ENCODE measurements at places on chromosomes 1 and 21. TPM values are rescaled to one million over a fixed set of nuclear protein-coding genes. Genes with fewer than 3 reads are reported as not detected.

- H3K27ac ChIP-seq, result no peak overlapping the region
- H3K4me3 ChIP-seq, result no peak overlapping the region
- H3K4me1 ChIP-seq, result no peaks in the 10 kb centered on the region
- H3K27me3 ChIP-seq, result no peaks in the 10 kb centered on the region
Measured at GRCh38 chr21:19565587-19565986, 1162.0 kb upstream of the TMPRSS15 start.

DNA sequence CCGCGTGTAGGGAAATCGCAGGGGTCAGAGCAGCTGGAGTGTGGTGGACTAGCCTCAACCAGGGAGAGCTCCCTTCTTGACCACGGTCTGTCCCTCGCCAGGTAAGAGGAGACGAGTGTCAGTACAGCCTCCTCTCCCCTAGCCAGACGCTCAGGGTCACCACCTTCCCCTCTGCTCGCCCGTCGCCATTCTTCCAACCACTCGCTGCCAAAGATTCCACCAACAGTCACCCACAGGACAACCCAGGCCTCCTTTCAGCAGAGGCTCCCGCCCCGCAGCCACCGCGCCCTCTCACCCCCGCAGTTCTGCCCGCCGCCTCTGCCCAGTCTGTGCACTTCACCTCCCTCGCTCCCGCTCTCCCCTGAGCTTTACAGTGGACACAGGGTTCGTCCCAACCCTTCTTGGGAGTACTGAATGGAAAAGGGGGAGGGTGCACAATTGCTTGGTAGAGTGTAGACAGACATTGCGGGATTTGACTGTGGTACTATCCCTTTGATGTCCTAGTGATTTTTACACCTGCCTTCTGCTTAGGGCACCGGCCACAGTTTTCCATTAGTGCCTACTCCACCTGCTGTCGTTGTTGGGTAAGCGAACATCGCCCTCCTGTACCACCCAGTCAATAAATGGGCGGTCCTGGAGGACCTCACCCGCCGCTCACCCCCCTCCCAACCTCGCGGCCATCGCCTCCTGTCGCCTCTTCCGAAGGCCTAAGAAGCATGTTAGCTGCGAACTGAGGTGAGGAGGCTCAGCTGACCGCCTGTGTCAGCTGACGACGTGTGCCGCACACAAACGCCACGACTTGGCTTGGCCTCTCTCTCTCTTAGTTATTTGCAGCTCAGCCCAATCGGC is 9.2 kb upstream of the NBPF11 start:
- H3K4me3 ChIP-seq, result no peak overlapping the region
- no peaks in the 10 kb centered on the region for H3K36me3 ChIP-seq
- no peaks in the 10 kb centered on the region for H3K4me1 ChIP-seq
- no peak overlapping the region for H3K27ac ChIP-seq
- DNase-seq, result peak; percentile 65
- peaks cover 16% of the 10 kb centered on the region for H3K27me3 ChIP-seq

GRCh38 chr1:213268221-213268620 is 217.2 kb downstream of the RPS6KC1 start:
- DNase-seq, result no peak
- H3K27ac ChIP-seq, result no peak overlapping the region
- no peaks in the 10 kb centered on the region for H3K36me3 ChIP-seq
- H3K4me3 ChIP-seq, result no peak overlapping the region
- no peaks in the 10 kb centered on the region for H3K4me1 ChIP-seq
- no peaks in the 10 kb centered on the region for H3K27me3 ChIP-seq

DNA sequence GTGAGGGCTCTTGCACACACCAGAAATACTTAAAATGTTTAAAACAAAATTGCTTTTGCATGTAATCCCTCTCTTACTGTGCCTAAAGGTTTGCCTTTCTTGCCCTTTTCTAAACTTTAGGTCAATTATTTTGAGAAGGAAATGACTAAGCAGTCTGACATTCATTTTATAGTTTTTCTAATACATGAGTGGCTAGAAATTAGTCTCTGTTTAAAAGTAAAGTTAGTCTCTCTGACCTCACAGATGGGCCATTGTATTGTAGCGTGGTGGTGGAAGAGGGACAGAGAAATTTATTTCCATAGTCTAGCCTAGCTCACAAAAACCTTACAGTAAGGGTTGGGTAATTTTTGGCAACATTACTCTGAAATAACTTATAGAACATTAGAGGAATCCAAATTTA is 3.6 kb upstream of the COL11A1 start:
- no peaks in the 10 kb centered on the region for H3K4me1 ChIP-seq
- no peak overlapping the region for H3K4me3 ChIP-seq
- H3K36me3 ChIP-seq, result no peaks in the 10 kb centered on the region
- no peaks in the 10 kb centered on the region for H3K27me3 ChIP-seq
- no peak overlapping the region for H3K27ac ChIP-seq

DHRS3 gene
- total RNA-seq, result 106 TPM

MROH9 gene
- total RNA-seq, result not detected

DNA sequence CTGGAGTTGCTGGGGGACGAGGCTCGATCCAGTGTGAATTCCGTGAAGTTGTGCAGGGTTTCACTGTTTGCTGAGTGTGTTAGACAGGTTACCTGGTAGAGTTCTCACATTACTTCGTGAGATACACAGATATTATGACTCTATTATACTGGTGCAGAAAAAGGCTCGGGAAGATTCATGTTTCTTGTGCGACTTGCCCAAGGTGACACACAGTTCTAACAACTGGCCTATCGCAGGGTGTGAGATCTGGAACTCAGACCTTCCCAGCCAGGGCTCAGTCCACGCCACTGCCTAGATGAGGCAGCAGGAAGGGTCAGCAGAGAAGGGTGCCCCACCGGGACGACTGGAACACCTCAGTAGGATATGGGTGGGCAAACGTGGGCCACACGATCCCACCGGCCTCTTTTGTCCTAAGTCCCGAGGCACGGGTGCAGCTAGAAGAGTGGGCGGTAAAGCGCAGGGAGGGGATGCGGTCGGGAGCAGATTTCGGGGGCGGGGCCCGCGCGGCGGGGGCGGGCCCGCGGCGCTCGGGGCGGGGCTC is 296 bp upstream of the RNPEP start:
- peak; percentile 90 for DNase-seq
- no peaks in the 10 kb centered on the region for H3K27me3 ChIP-seq
- no peaks in the 10 kb centered on the region for H3K36me3 ChIP-seq
- H3K27ac ChIP-seq, result no peak overlapping the region
- peaks cover 13% of the 10 kb centered on the region for H3K4me1 ChIP-seq

DNA sequence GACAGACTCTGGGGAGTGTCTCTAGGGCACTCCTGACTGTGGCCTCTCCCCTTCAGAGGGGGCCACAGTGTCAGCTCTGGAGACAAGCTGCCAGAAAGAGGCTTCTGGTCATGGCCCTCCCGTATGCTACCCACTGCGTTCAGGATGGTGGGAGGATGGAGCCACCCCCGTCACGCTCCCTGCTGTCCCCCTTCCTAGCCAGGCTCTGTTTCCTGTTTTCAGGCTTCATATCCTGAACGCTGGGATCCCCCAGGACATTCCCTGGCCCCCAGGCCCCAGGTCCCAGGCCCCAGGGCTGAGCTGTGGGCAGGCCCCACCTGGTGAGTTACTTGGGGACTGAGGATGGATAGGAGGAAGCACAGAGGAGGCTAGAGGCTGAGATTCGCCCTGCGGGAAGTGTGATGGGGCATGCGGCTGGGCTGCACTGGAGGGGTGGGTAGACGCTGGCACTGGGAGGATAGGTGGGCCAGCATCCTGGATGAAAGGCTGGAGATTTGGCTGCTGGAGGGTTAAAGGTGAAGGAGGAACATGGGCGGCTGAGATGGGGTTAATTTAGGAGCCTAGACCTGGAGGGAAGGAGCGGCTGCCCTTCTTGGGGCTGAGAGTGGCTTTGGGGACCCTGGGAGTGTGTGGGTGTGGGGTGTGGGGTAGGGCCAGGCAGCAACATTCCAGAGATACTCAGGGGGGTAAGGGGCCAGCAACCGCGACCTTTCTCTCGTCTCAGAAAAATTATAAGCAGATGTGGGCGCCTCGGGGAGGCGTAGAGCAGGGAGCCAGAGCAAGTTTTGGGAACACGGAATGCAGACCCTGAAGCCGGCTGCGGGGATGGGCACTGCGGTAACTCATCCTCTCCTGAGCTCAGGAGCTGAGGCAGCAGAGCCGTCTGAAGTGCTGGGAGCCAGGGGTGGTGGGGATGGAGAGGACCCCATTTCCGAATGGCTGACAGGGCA is 8.7 kb downstream of the PEAR1 start:
- no peak for DNase-seq
- no peaks in the 10 kb centered on the region for H3K27me3 ChIP-seq
- no peak overlapping the region for H3K4me3 ChIP-seq
- peaks cover 48% of the 10 kb centered on the region for H3K4me1 ChIP-seq
- peaks cover 6% of the 10 kb centered on the region for H3K36me3 ChIP-seq

DNA sequence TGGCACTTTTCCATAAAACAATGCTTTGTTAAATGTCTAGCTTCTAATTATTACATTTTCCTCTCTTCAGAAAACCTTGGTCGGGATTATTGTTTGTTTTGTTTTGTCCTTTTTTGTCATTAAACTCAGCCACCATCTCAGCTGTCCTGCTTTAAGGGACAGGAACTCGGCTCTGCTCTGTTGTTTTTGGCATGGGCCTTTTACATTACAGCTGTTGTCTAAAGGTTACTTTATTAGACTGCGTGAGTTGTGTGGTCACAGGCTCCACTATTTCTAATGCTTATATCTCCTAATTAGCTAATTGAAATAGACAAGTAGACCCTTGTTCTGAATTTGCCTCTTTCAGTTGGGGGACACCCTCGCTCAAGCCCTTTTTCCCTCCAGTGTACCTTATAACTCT is 1.6 kb downstream of the PALMD start:
- peaks cover 13% of the 10 kb centered on the region for H3K4me1 ChIP-seq
- peak overlapping the region; percentile 85 for H3K27ac ChIP-seq
- no peaks in the 10 kb centered on the region for H3K27me3 ChIP-seq
- no peaks in the 10 kb centered on the region for H3K36me3 ChIP-seq

DNA sequence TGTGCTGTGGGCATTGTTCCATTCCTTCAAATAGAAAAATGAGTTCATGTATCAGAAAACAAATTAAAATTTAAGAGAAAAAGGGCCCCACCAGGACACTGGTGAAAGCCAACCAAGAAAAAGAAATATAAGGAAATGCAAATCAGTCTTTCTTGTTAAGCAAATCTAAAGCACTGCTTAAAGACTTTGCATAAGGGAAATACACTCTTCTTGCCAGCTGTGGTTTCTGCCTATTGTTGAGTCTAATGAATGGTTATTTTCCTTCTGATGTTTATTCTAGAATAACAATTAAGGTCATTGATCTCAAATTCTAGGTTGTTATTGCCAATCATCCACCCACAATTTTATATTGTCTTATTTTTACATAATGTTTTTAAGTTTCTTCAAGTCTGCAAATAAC is 158.6 kb upstream of the SNX7 start:
- H3K27me3 ChIP-seq, result no peaks in the 10 kb centered on the region
- no peak overlapping the region for H3K4me3 ChIP-seq
- no peak overlapping the region for H3K27ac ChIP-seq
- no peaks in the 10 kb centered on the region for H3K4me1 ChIP-seq
- H3K36me3 ChIP-seq, result no peaks in the 10 kb centered on the region

DNA sequence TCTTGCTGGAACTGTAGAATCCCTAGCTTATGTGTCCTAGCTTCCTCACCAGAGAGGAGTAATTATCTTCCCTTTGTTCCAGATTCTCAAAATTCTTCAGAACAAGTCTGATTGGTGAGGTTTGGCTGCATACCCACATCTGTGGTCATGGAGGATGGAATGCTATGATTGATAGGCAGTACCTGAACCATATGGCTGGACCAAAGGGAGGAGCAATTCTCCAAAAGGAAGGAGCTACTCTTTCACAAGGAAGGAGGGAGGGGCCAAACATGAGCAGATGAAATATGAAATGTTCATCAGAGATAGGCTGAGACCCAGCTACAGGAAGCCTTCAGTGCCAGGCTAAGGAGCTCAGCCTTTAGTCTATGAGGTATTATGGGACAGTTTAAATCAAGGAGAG is 5.0 kb upstream of the RNF19B start:
- no peak overlapping the region for H3K4me3 ChIP-seq
- DNase-seq, result no peak
- no peaks in the 10 kb centered on the region for H3K27me3 ChIP-seq
- no peak overlapping the region for H3K27ac ChIP-seq

PGM1 gene
- total RNA-seq, result 53.9 TPM

SLAMF8 gene
- 34.6 TPM for total RNA-seq

DNA sequence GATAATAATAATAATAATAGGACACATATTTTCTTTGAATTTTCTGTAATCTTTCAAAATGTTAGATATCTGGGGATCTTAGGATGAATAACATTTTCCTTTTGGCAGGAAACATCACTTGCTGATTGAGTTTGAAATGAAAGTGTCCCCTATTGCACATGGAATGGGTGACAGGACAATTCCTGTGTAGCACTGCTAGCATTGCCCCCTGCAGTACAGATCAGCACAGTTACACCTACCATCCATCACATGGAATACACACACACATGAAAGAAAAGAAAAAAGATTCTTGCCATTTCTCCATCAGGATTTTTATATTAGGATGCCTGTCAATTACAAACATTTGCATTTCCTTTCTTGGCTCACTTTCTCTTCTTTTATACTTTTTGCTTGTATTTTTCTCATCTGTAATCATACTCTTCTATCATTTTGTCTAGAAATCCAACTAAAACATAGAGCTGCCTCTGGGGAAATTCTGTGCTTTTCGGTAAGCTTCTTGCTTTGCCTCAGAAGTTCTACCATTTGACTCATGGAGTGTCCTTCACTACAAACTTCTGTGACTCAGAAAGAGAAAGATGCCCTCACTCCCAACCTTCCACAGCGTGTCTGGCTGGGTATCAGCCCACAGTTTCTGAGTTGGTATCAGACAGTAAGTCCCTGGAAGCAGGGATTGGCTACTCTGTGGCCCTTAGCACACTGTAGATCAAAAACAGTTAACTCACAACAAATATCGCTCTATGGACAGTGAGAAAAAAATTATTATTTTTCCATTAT is 641.2 kb downstream of the PTPRC start:
- no peaks in the 10 kb centered on the region for H3K27me3 ChIP-seq
- H3K27ac ChIP-seq, result no peak overlapping the region
- H3K4me1 ChIP-seq, result no peaks in the 10 kb centered on the region
- no peak for DNase-seq
- no peak overlapping the region for H3K4me3 ChIP-seq

DNA sequence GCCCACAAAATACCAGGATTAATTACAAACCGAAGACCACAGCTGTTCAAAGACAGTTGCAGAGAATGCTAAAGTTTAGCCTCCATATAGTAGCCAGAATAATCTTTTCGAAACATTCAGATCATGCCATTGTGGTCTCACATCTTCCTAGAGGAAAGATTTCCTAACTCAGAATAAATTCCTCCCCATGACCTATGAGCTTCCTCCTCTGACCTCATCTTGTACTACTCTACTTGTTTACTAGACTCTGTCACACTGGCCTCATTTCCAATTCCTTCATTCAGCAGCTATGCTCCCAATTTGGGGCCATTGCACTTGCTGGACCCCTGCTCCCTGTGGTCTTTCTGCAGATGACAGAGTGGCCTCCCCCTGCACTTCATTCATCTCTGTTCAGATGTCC is 71.8 kb upstream of the LRRC53 start:
- no peak overlapping the region for H3K27ac ChIP-seq
- H3K36me3 ChIP-seq, result no peaks in the 10 kb centered on the region
- no peak overlapping the region for H3K4me3 ChIP-seq
- DNase-seq, result no peak

- no peaks in the 10 kb centered on the region for H3K36me3 ChIP-seq
- no peaks in the 10 kb centered on the region for H3K27me3 ChIP-seq
- no peak for DNase-seq
- peaks cover 9% of the 10 kb centered on the region for H3K4me1 ChIP-seq
- H3K27ac ChIP-seq, result no peak overlapping the region
- H3K4me3 ChIP-seq, result no peak overlapping the region
Measured at GRCh38 chr1:203216274-203217138, 13.0 kb downstream of the CHIT1 start.

SLC44A5 gene
- total RNA-seq, result 0.55 TPM

MIXL1 gene
- not detected for total RNA-seq
